Aorta (tissue), 5 donors: ENCODE measurements at places on chromosomes 13 and 19. TPM values are rescaled to one million over a fixed set of nuclear protein-coding genes. Genes with fewer than 3 reads are reported as not detected.

DNA sequence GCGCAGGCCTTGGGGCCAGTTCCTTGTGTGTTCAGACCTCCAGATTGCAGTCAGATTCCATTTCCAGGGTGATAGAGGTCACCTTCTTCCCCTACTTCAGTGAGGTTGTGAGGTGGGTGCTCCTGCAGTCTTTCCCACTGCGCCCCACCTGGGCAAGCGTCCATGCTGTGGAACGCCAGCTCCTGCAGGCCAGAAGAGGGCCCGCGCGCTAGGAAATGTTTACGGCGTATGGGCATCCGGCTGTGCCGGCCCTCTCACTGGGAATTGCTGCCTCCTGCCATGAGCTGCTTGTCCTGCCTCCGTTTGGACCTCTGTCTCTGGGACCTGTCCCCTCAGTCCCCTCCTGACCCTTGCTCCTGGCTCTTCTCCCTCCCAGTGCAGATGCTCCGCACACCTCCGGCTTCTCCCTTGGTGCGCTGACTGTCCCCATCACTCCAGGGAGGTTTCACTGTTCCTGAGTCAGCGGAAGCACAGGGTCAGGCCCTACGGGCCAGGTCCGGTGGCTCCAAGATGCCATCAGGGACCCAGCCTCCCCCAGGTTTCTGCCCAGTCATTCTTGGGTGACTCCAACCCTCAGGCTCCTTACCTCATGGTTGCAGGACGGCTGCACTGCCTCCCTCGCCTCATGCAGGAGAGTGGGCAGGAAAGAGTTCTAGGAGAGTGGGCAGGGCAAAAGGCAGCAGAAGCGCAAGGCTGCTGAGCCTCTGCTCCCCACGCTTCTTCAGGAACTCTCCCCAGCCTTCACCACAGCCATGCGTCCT lies 56.6 kb downstream of the SMARCA4 start:
- peaks cover 12% of the 10 kb centered on the region for H3K36me3 ChIP-seq
- no peak overlapping the region for H3K4me3 ChIP-seq
- H3K27me3 ChIP-seq = no peaks in the 10 kb centered on the region

GRCh38 chr13:60944016-60944415 lies 471.6 kb downstream of the PCDH20 start:
- no peaks in the 10 kb centered on the region for H3K4me1 ChIP-seq
- no peaks in the 10 kb centered on the region for H3K36me3 ChIP-seq
- H3K27ac ChIP-seq = no peak overlapping the region
- DNase-seq = no peak
- H3K27me3 ChIP-seq = no peaks in the 10 kb centered on the region

GRCh38 chr19:28424077-28424476 lies 788.9 kb downstream of the UQCRFS1 start:
- no peaks in the 10 kb centered on the region for H3K36me3 ChIP-seq
- no peaks in the 10 kb centered on the region for H3K27me3 ChIP-seq
- DNase-seq = no peak

DNA sequence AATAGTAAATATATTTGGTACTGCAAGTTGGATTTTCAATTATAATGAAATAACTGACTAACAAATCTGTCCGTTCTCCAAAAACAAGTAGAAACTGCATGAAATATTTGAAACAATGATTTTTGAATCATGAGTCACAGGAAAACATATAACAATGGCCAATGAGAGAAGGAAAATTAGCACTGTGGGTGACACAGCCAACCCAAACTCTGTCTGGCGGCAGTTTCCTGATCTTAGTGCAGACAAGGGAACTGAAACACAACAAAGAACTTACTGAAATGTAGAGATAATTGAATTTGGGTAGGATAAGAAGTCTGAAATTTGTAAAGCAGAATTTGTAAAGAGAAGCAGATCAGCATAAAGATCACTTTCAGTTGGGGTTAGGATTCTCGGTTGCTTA lies 2743.3 kb upstream of the PCDH20 start:
- no peak overlapping the region for H3K4me3 ChIP-seq
- no peak overlapping the region for H3K27ac ChIP-seq
- no peaks in the 10 kb centered on the region for H3K27me3 ChIP-seq
- H3K4me1 ChIP-seq = no peaks in the 10 kb centered on the region
- H3K36me3 ChIP-seq = no peaks in the 10 kb centered on the region

- no peak for DNase-seq
- no peaks in the 10 kb centered on the region for H3K4me1 ChIP-seq
- no peak overlapping the region for H3K27ac ChIP-seq
- H3K4me3 ChIP-seq = no peak overlapping the region
These were observed 1218.6 kb downstream of the PCDH17 start for GRCh38 chr13:58850161-58850560.

DNA sequence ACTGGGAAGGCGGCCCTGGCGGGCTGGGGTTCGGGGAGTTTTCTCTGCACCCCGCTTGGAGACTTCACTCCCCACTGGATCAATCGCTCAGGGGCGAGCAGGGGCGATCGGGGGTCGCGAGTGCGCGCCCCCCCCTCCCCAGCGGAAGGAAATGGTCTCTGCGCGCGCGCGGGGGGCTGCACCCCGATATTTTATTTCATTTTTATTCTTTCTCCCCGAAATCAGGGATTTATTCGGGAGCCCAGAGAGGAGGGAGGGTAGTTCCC lies 421 bp downstream of the ARID3A start:
- H3K27ac ChIP-seq = no peak overlapping the region
- H3K4me3 ChIP-seq = peak overlapping the region; percentile 77
- no peak for DNase-seq
- H3K27me3 ChIP-seq = no peaks in the 10 kb centered on the region

DNA sequence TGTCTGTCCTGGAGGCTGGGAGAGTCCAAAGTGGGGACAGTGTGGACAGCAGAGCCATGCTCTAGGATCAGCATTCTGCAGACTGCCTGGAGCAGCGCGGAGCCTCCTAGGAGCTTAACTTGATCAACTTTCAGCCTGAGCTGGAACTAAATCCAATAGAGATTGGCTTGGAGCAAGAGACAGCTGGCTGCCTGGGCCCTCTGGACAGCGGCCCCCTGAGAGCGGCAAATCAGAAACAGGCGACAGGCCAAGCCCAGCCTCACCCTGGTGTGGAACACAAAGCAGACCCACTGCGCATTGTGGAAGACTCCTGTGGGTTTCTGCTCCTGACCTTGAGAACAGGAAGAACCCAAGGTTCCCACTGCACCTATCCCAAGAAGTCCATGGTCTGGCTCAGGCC lies 462.2 kb downstream of the TSHZ3 start:
- H3K36me3 ChIP-seq = no peaks in the 10 kb centered on the region
- no peak overlapping the region for H3K4me3 ChIP-seq
- no peak overlapping the region for H3K27ac ChIP-seq
- no peak for DNase-seq

GRCh38 chr19:16025108-16026101 lies 50.9 kb upstream of the TPM4 start:
- no peaks in the 10 kb centered on the region for H3K4me1 ChIP-seq
- DNase-seq = peak; percentile 82
- H3K36me3 ChIP-seq = no peaks in the 10 kb centered on the region
- H3K4me3 ChIP-seq = no peak overlapping the region
- H3K27ac ChIP-seq = no peak overlapping the region
- no peaks in the 10 kb centered on the region for H3K27me3 ChIP-seq

DNA sequence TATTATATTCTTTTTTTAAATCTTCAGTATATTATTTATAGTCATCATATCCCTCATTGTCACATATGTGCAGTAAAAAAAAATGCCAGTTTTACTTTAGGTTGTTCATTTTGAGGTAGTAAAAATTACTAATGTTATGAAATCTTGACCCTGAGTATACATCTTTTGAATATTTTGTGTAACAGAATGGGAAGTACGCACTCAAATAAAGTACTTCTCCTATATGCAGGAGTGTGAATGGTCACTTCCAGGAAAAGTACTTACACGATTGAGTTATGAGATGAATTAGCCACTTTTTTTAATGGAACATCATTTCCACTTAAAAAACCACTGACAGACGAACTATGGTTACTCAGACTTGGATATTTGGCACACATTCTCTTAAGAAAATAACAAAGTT lies 58.5 kb downstream of the C13orf42 start:
- no peaks in the 10 kb centered on the region for H3K36me3 ChIP-seq
- DNase-seq = no peak
- H3K4me1 ChIP-seq = no peaks in the 10 kb centered on the region
- H3K4me3 ChIP-seq = no peak overlapping the region
- H3K27me3 ChIP-seq = no peaks in the 10 kb centered on the region

GRCh38 chr13:23749288-23749873 lies 139.8 kb downstream of the MIPEP start:
- H3K4me3 ChIP-seq = no peak overlapping the region
- no peaks in the 10 kb centered on the region for H3K27me3 ChIP-seq
- H3K36me3 ChIP-seq = no peaks in the 10 kb centered on the region
- no peaks in the 10 kb centered on the region for H3K4me1 ChIP-seq
- no peak overlapping the region for H3K27ac ChIP-seq
- no peak for DNase-seq

GRCh38 chr19:5407356-5407755 lies 47.9 kb upstream of the ZNRF4 start:
- no peak for DNase-seq
- no peaks in the 10 kb centered on the region for H3K36me3 ChIP-seq

DNA sequence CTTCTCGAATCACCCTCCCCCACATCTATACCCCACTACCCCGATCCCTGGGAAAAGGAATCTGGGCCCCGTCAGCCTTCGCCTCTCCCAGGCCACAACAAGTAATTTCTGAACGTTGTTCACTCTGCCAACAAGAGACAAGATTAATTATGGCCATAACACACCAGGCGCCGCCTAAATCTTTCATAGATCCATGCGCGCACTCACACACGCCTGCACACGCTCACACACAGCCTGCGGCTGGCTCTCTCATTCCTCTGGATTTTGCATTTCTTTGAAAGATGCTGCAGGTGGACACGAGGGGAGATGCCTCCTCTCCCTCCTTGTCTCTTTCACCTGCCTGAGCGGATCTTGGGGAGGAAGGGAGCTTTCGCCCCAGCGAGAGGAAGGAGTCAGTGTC lies 17.1 kb downstream of the ZNRF4 start:
- DNase-seq = no peak
- no peaks in the 10 kb centered on the region for H3K4me1 ChIP-seq
- no peak overlapping the region for H3K4me3 ChIP-seq
- no peaks in the 10 kb centered on the region for H3K36me3 ChIP-seq

DNA sequence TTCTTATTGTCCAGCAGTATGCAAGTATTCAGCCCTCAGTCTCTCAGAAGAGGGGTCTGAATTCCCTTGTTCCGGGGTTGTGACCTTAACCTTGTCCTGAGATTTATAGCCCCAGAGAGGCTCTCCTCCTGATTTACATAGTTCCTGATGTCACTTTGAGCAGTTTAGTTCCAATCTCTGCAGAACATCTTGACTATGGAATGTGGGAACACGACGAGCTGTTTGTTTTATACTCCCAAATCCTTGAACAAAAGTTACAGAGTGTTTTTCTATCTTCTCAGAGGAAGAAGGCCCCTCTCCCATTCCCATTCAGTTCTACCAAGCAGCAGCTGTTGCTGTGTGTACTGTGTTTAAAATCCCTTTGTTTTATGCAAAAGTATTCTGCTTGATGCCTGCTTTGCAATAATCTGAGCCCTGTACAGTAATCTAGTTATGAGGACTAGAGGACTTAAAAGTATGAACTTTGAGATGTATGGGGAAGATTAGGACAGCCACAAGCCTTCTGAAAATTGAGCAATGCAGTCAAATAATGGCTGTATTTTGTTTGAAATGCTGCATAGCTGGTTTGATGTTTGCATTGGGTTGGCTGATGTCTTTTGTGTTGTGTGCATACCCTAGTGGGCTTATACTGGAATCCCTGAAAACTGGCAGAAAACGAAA lies 74.7 kb downstream of the KL start:
- no peaks in the 10 kb centered on the region for H3K4me1 ChIP-seq
- H3K36me3 ChIP-seq = no peaks in the 10 kb centered on the region
- H3K27ac ChIP-seq = no peak overlapping the region
- DNase-seq = no peak

- H3K27me3 ChIP-seq = no peaks in the 10 kb centered on the region
- no peaks in the 10 kb centered on the region for H3K36me3 ChIP-seq
- H3K4me1 ChIP-seq = no peaks in the 10 kb centered on the region
- H3K27ac ChIP-seq = no peak overlapping the region
- no peak for DNase-seq
These were observed 1248.9 kb downstream of the SLITRK5 start for GRCh38 chr13:88919970-88920628.

DNA sequence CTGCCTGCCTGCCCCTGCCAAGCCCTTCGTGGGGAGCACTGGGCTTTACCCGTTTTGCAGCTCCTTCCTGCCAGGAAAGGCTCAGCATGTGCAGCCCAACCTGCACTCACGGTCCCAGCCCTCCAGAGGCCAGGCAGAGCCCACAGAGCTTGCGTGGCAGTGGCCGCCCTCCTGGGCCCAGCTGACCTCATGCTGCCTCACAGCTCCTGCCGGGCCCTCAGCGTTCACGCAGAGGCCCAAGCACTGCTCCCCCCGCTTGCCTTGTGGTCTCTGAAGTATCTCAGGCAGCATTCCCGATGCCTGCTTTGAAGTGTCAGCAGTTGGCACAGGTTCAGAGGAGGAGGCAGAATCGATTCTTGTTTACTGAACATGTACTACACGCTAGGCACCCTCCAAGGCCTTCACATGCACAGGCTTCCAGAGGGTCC lies 32.5 kb downstream of the CAPN12 start:
- H3K4me3 ChIP-seq = no peak overlapping the region
- H3K27ac ChIP-seq = peak overlapping the region; percentile 78
- H3K27me3 ChIP-seq = no peaks in the 10 kb centered on the region
- H3K36me3 ChIP-seq = peaks cover 15% of the 10 kb centered on the region
- DNase-seq = peak; percentile 87

GRCh38 chr13:71374471-71375049 lies 492.4 kb downstream of the DACH1 start:
- no peak overlapping the region for H3K4me3 ChIP-seq
- no peak overlapping the region for H3K27ac ChIP-seq
- no peaks in the 10 kb centered on the region for H3K27me3 ChIP-seq
- no peaks in the 10 kb centered on the region for H3K36me3 ChIP-seq
- no peaks in the 10 kb centered on the region for H3K4me1 ChIP-seq
- DNase-seq = no peak

DNA sequence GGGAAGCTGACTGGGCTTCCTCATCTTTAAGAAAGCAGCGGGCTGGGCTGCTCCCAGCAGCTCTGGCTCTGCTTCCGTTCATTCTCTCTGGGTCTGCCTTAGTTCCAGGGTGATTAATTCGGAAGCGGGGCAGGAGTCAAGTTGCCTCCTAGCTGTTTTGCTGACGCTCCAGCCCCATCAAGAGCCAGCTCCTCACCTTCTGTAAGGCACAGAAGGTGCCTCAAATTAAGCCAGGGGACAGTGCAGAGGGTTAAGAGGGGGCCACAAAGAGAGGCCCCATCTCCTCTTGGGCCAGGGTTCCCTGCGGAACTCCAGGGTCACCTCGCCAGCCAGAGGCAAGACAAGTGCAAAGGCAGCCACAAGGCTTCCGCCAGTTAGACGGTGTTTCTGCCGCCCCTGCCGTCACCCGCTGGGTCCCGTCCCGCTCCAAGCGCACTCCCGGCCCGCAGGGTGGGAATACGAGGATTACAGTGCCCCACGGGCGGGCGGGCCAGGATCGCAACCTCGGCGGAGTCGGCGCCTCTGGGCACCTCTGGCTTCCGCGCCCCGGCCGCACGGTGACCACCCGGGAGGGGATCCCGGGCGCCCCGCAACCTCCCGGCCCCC lies 508 bp downstream of the SLC15A1 start:
- no peaks in the 10 kb centered on the region for H3K4me1 ChIP-seq
- H3K27me3 ChIP-seq = no peaks in the 10 kb centered on the region
- no peak for DNase-seq
- no peak overlapping the region for H3K27ac ChIP-seq
- no peaks in the 10 kb centered on the region for H3K36me3 ChIP-seq

Gene ATP4B
- total RNA-seq = not detected

Gene TEX30
- total RNA-seq = 7.5 TPM

Gene ADGRE3
- total RNA-seq = not detected

Gene ZDHHC20
- total RNA-seq = 55.5 TPM

Gene ZNF69
- 8.1 TPM for total RNA-seq

Gene CGB2
- total RNA-seq = not detected

Gene PAK4
- total RNA-seq = 22.2 TPM
